ENCODE measurements at places on chromosomes 11 and 22.

- DNase-seq: no peak
Measured at GRCh38 chr11:112247201-112247600, 13.5 kb downstream of the PLET1 start.

GRCh38 chr22:17924076-17924475 lies 100.3 kb downstream of the MICAL3 start:
- DNase-seq: no peak

DNA sequence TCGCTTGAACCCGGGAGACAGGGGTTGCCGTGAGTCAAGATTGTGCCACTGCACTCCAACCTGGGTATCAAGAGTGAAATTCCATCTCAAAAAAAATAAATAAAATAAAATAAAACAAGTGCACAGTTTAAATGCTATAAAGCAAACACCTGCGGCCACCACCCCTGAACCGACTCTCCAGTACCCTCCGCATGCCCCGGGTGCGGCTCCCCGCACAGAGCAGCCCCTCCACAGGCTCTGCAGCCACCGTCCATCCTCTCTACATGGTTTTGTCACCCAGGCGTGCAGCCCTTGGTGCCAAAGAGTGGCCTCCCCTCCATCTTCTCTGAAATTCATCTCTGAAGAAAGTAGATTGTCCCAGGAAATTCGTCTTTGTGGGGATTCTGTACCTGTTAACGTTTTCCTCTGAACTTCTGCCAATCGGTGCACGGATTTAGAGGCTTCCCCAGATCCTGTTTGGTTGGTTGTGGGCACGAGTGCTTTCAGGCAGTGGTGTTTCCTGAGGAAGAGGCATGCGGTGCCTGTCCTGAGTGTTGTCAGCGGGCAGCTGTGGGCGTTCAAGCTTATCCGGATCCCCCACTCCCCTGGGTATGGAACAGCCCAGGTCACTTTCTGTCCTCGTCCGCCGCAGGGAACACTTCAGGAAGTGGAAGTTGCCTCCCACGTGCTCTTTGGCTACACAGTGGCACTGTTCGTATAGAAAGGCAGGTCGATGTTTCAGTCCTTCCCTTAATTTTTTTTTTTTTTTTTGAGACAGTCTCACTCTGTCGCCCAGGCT lies 4.1 kb downstream of the MIOX start:
- DNase-seq: no peak

GRCh38 chr22:20011123-20011992 lies 5.3 kb downstream of the ARVCF start:
- no peak for DNase-seq

GRCh38 chr11:131037873-131038272 lies 121.6 kb upstream of the SNX19 start:
- no peak for DNase-seq

DNA sequence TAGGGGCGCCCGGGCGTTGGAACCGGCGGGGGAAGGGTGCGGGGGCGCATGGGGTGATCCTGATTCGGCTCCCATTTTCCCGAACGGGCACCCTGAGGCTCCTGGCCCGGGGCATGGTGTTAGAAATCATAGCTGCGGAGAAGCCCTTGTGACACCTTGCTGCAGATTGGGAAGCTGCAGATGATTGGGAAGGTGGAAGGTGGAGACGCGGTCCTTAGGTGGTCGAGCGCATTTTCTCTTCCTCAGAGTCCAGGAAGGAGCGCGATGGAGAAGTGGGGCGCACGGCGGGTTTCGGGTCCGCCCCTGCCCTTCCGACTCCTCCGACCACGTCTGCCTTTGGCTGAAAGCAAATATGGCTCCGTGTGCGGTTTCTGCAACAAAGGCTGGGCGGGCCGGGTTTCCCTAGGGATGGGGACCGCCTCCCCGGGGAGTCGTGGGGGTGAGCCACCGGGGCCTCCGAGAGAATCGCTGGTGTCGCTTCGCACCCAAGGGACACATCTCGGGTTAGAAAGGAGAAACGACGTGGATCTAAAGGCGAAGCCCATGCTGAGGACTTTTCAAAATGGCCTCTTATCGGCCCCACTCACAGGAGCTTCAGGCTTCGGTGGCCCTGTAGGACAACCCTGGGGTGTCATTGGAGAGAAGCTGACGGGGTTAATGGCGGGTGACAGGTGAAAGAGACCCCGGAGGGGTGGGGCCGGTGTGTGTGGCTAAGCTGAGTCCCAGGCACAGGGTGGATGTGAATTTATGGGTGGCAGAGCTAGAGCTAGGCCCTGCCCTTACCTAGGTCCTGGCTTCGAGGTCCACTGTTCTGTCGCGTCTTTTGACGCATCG lies 707 bp upstream of the FTH1 start:
- peak; percentile 27 for DNase-seq

- no peak for DNase-seq
Measured at GRCh38 chr11:76629853-76630599, 40.5 kb downstream of the LRRC32 start.

DNA sequence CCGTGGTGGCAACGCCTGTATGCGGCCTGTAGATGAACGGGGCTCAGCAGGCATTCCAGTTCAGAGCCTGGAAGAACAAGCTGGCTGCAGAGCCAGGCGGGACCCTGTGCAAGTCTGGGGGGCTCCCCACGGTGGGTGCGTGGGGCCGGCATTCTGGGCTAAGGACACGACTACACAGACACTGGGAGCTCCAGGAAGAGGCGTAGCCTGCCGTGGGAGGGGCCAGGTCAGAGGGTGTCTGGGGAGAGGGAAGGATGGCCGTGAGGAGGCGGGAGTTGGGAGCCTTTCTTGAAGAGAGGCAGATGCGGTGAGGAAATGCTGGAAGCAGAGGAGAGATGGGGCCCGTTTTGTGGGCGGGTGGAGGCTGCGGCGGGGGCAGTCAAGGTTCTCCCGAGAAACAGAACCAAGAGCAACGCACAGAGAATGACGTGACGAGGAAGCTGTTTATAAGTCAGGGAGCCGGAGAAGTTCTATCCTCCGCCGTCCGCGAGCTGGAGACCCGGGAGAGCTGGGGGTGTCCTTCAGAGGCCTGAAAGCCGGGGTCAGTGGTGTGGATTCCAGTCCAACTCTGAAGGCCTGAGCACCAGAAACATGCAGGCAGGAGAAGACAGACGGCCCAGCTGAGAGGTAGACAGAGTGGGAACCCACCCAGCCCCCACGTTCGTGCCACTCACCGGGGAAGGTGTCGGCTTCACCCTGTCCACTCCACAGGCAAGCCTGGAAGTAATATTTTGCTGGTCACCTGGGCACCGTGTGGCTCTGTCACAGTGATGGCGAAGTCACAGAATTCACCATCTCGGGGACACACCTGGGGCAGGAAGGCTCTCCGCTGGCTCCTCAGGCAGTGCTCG lies 529.6 kb downstream of the BRD1 start:
- DNase-seq: no peak

DNA sequence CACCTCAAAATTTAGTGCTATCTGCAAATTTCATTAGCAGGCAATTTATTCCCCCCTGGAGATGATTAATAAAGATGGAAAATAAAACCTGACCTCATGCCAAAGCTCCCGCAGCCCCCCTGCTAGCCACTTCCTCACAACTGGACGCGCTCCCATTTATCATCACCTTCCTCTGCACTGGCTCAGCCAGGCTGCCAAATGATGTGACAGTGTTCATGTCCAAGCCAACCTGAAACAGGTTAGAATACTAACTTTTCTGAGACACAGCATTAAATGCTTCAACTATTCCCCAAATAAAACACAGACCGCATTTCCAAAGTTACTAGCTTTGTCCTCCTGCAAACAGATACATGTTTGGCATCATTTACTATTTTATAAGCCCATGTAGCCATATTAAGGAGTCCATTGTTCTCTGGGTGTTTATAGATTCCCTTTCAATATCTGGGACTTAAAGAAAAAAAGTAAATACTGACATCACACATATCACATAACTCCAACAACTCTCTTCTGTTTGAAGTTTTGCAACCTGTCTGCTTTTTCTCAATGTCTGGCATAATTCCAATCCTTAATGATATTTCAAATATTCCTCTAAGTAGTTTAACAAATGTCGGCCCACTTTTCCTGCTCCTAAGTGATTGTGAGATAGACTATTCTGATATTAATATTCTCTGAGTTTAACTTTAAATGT lies 829.7 kb upstream of the FAT3 start:
- DNase-seq: no peak

GRCh38 chr11:35717043-35717442 lies 54.5 kb downstream of the TRIM44 start:
- DNase-seq: no peak

DNA sequence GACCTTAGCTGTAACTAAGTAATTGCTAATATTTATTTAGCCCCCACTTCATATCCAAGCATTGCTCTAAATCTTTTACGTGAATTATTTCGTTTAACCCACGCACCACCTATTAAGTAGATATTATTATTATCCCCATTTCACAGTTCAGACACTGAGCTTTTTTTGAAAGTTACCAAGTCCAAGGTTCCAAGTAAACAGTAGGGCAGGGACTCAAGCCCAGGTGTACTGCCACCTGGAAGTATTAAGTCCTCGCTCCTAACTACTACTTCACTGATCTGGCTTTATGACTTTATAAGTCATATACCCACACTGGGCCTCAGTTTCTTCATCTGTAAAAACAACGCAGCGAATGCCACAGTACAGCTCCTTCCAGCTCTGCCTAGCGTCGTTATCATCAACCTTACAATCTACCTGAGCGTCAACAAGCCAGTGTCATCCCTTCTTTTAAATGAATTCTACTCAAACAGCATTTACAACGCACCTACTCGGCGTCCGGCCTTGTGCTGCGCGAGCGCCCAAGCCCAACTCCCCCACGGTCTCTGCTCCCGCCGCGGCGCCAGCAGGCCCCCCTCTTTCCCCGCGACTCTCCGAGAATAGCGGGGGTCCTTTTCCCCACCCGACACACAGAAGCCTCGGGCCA lies 624 bp downstream of the TMEM41B start:
- DNase-seq: no peak

DNA sequence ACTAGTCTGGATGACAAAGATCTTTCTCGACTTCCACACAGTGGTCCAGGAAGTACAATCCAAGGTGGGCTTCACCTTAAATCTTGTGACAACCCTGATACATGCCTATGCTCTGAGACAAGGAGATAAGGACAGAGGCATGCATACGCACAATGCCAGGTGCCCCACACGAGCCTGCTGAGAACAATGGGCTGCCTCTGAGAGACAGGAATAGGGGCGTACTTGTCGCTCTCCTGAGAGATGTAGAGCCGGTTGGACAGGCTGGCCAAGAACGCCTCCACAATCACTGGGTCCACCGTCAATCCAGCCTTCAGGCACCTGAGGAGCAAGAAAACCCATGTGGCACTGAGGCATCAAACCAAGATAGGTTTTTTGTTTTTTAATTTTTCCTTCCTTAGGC lies 25.5 kb downstream of the SERPIND1 start:
- DNase-seq: no peak

DNA sequence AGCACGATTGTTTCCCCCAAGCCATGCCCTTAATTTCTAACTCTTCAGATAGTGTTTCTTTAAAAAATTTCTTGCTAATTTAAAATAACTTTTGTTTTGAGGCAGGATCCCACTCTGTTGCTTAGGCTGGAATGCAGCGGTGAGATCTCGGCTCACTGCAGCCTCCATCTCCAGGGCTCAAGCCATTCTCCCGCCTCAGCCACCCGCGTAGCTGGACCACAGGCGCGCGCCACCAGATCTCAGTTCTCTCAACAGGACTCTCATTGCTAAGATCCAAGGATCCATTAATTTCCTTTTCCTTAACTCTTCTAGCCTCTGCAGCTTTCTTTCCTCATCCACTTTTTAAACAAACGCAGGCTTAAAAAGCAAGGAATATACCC lies 327 bp upstream of the MED17 start:
- no peak for DNase-seq

- DNase-seq: peak; percentile 82
Measured at GRCh38 chr22:28955817-28956216, 72.4 kb downstream of the ZNRF3 start.

DNA sequence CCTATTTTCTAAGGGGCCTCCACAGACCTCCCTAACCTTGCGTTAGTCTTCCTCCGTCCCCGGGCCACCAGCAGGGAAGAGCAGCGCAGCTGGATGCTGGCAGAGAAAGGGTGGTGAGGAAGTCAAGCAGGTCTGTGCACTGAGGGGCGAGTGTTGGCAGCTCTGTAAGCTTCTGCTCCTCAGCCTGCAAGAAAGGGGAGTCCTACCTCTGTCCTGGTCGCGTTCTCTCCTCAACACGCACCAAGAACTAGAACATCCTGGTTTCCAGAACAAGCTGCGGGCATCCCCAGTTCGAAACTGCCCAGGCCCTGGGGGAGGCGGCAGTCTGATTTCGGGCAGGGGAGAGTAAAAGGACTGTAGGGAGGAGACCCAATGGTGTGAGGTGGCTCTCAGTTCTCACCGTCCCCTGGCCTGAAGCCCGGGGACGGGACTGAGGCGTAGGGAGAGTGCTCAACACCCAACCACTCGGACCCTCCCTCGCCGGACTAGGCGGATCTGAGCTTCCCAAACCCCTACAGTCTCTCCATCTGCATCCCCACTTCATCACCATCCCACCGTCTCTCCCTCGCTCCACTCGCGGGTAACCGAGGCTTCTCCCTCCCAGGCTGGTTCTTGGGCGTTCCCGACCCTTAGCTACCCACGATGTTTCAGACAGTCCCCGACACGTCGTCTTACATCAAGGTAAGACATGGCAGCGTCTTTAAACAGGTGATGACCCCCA lies 7.7 kb upstream of the FLI1 start:
- no peak for DNase-seq

DNA sequence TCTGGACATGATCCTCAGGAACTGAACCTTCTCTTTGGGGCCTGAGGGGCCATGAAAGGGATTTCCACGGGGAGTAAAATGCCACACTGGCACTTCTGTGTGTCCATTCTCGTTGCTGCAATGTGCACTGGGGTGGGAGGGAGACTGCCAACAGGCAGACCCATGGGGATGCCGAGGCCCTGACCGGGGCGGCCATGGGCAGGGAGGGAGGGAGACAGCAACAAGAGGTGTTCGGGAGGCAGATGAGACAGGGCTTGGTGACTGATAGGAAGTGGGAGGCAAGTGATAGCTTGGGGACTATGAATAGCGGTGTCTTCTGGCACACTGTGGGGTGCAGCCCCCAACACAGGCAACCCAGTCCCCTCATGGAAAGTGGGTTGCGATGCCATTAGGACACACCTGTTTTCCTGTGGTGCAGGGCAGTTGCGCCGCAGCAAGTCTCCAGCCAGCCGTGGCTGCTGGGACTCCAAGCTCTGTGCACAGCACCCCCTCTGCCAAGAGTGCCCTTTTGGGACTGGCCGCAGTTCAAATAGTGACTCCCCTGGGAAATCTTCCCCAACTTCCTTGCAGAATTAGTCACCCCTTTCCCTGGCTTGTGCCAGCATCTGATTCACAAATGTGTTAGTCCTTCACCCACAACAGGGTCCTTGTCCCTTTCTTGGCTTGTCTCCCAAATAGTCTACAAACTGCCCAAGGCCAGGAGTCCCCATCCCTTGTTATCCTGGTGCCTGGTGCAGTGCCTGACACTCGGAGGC lies 88.8 kb downstream of the CHST1 start:
- no peak for DNase-seq

DNA sequence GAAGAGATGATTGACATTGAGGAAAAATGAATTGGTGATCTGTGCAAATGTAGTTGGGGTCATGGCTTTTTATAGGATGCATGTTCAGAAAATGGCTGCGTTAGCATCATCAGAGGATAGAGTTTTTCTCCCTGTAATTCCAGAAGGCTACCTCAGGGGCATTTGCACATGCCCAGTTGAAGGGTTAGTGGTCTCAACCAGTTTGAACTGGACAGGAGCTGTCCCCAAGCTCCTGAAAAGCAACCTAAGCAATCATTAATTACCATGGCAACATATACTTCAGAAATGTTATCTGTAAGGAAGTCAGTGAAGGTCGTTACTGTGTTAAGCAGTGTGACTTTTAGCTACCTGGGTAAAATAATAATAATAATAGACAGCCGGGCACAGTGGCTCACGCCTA lies 29.3 kb downstream of the TUG1 start:
- no peak for DNase-seq

GRCh38 chr11:75355051-75355450 lies 3.6 kb upstream of the ARRB1 start:
- DNase-seq: no peak
